Activated CD4-positive, alpha-beta T cell treated with anti-CD3 and anti-CD28 coated beads, Interleukin-2, amount 50 U/mL, for 16 hours (primary cell): ENCODE measurements at places on chromosomes 6 and 20.

GRCh38 chr6:148422085-148422484 is 79.4 kb downstream of the SASH1 start:
- DNase-seq, result no peak

- no peak for DNase-seq
Measured at GRCh38 chr6:170542031-170542719, 10.9 kb downstream of the PSMB1 start.

DNA sequence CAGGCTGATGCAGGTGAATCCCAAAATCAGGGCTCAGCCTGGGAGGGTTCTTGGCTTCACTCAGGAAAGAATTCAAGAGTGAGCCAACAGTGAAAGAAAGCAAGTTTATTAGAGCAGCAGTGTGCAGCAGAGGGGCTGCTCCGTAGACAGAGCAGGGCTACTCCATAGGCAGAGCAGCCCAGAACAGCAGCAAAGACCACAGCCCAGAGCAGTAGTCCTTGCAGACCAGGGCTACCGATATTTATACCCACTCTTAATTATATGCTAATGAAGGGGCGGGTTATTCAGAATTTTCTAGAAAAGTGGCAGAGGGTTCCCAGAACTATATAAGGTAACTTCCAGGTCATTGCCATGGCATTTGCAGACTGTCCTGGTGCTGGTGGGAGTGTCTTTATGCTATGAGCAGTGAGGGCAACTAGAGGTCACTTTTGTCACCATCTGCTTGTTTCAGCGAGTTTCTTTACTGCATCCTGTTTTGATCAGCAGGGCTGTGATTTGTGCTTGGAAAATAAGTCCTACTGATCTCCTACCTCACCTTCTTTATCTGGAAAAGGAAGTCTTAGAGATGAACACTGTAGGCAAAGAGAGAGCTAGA is 39.8 kb upstream of the PTPN1 start:
- DNase-seq, result no peak

GRCh38 chr6:161407581-161407980 is 133.7 kb upstream of the AGPAT4 start:
- no peak for DNase-seq

- no peak for DNase-seq
Measured at GRCh38 chr6:79313254-79313653, 78.8 kb upstream of the HMGN3 start.

GRCh38 chr20:437787-438486 is 24.4 kb downstream of the TBC1D20 start:
- peak; percentile 21 for DNase-seq

DNA sequence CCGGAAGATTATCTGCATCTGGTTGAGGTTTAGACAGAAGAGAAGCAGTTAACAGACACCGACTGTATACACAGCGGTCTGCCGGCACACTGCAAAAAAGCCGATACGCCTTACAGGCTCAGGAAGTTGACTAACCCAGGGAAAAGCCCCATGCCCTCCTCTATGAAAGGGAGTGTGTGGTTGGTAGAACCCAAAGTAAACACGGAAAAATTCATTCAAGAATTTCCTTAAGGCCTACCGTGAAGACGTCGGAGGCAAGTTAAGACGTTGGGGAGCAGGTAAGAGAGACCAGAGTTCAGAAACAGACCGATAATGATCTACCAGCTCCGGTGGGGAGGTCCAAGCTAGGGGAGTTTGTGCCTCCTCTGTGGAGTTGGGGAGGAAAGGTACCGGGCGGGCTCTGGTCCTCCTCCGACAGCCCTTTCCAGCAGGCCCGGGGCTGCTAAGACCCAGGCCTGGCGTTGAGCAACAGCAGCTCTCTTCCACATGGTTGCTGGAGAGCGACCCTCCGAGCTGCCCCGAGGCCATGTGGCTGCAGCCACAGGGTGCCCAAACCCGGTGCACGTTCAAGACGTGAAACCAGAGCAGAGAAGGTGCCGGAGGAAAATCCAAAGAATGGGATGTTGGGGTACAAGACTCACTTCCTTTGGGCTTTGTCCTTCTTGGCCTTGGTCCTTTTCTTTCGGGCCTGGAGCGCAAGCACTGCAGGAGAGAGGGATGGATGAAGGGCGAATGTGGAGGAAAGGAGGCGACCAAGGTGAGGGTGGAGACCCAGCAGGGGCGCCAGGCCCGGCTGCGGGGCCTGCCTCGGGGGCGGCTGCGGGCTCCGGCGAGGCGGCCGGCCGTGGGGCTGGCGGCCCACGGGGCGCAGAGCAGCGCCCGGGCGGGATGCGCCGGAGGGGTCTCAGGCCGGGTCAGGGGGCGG is 809 bp downstream of the SRPK1 start:
- DNase-seq, result peak; percentile 79

- no peak for DNase-seq
Measured at GRCh38 chr6:131067521-131067920, 4.5 kb upstream of the EPB41L2 start.

- no peak for DNase-seq
Measured at GRCh38 chr6:33838983-33839382, 35.2 kb upstream of the MLN start.

- DNase-seq, result no peak
Measured at GRCh38 chr20:63697868-63698545, 1.6 kb downstream of the TNFRSF6B start.

DNA sequence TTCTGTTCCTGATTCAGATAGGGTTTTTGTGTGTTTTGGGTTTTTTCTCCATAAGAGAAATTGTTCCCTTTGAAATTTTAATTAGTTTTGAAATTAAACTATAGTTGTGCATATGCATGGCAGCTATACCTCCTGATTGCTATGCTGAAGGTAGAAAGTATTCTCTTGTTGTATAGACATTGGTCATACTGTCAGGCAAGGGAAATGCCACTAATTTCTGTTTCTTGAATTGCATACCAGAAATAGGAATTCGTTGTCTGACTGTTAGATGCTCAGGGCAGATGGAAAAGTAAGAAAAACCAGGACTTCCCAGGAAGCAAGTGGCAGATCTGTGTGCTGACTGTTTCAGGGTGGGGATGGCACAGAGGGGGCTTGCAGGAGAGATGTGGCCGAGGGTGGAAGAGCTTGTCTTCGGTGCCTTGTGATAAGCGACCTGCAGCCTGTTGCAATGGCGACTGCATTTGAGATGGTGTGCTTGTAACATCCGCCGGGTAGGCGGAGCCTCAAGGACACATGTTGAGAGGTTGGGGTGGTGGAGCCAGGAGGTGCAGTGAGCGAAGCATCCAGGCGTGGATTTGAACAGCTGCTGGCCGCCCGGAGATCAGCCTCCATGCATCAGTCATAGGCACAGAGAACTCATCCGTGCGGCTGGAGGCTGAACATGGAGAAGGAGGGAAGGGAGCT is 42.8 kb downstream of the RREB1 start:
- no peak for DNase-seq

- DNase-seq, result peak; percentile 62
Measured at GRCh38 chr6:129749749-129750120, 39.8 kb upstream of the ARHGAP18 start.

DNA sequence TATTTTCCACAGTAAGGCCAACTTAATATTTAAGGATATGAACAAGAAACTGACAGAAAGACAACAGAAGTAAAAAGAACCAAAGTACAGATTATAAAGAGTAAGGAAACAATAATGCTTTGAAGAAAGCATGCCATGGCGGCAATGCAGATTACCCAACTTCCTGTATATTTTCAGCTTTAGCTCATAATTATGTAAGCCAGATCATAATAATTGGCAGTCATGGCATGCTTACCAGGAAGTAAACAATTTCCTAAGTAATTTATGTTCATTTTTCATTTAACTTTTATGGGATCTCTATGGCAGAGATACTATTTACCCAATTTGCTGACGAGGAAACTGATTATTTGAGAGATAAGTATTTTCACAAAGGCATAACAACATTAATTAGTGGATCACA is 988.7 kb downstream of the HACE1 start:
- DNase-seq, result no peak

- no peak for DNase-seq
Measured at GRCh38 chr6:111105578-111105977, 18.3 kb downstream of the SLC16A10 start.

GRCh38 chr6:33168639-33169038 is 23.6 kb downstream of the COL11A2 start:
- no peak for DNase-seq

GRCh38 chr20:55936209-55936595 is 69.1 kb downstream of the CBLN4 start:
- no peak for DNase-seq

DNA sequence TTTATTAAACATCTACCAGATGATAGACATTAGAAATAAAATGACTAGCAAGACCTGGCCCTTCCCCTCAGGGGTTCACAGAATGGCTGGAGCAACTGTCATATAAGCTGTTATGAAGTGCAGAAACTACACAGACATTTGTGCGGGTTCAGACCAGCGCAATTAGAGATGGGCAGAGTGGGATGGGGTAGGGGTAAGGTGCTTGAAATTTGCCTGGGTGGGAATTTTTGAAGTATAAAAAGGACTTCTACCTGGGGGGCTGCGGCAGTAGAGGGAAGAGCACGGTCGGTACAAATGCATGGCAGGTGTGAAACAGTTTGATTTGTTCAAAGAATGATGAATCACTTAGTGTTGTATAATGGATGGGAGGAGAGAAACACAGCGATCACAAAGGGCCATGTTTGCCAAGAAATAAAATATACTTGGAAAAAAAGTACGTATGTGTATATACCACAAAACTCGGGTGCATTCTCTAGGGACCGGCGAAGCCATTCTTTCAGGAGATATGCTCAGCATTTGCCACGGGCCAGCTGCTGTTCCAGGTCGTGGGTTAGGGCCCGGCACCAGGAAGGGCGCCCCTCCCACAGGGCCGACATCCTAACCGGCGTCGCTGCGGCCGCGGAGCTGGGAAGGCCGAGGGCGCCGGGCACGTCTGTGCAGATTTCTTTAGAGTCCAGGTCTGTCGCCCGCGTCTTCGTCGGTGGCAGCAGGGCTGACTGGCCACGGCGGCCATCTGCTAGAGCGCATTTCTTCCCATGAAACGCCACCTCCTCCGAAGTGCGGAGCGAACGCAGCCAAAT is 809 bp upstream of the NOL7 start:
- no peak for DNase-seq

DNA sequence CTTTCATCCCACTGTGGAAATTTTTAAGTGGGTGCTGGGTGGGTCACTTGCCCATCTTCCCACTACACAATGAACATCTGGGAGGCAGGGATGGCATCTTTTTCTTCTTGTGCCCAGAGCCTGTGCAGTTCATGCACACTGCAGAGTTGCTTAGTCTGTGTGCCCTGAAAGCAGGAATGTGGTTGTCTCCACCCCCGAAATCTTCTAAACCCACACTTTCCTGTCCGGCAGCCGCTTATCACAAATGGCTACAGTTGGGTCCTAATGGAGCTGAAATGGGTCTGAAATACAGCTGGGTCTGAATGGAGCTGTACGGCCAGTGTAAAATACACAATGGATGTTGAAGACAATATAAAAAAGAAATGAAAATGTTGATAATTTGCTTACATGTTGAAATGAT is 112.1 kb upstream of the PMEPA1 start:
- no peak for DNase-seq

DNA sequence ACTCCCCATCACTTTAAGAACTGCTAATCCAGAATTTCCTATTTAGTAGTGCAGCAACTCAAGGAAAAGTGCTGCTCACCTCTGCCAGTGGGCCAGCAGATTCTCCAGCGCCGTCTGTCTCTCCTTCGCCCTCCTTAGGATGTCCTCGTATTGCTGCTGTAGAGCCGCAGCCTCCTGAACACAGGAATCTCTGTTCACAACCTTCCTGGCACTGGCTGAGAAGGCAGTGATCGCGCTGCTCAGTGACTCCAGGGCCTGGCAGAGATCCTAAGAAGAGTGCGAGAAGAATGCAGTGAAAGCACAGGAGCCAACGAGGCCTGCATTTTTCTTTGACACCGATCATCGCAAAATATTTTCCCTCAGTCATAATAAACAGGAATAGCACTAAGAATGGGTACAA is 209.0 kb downstream of the SYNE1 start:
- DNase-seq, result no peak

GRCh38 chr6:7479801-7480266 is 61.6 kb upstream of the DSP start:
- DNase-seq, result no peak

- DNase-seq, result no peak
Measured at GRCh38 chr20:32727683-32728082, 15.6 kb downstream of the COMMD7 start.

DNA sequence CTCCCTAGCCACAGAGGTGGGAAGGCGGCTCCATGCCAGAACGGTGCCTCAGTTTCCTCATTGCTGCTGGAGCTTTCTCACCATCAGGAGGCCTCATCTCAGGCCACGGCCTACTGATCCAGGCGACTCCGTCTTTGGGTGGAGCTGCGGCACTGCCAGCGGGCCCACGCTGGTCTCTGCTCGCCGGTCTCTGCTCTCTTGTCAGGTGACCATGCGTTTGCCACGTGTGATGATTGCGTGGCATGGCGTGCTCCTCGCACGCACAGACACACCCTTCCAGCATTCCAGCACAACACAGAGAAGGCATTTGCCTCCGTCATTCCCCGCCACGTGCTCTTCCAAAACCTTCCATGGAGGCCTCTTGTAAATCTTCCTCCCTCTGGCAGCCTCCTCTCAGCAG is 271.1 kb downstream of the CDH4 start:
- no peak for DNase-seq

GRCh38 chr6:31922942-31923341 is 4.6 kb upstream of the C2 start:
- no peak for DNase-seq

DNA sequence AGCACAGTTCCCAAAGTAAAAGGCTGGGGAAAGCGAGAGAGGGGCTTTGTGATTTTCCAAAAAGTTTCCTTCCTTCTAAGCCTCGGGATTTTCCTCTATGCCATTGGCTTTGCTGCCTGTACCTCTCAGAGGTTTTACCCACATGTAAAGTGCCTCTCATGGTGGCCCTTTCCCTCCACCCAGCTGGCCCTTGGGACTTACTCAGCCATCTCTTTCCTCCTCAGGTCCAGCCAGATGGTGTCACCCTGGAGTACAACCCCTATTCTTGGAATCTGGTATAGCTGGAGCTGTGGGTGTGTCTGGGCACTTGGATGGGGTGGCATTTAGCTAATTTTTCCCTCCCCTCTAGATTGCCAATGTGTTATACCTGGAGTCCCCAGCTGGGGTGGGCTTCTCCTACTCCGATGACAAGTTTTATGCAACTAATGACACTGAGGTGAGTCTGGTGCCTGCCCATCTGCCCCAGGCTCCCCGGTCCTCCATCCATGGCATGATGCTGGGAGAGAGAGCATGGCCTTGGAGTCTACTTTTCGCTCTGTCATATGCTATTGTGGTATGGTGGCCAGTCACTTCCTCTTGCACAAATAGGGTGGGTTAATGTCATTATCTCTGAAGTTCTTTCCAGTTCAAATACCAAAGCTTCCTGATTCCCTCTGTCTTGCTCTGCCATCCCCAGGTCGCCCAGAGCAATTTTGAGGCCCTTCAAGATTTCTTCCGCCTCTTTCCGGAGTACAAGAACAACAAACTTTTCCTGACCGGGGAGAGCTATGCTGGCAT is 1.1 kb downstream of the CTSA start:
- no peak for DNase-seq

DNA sequence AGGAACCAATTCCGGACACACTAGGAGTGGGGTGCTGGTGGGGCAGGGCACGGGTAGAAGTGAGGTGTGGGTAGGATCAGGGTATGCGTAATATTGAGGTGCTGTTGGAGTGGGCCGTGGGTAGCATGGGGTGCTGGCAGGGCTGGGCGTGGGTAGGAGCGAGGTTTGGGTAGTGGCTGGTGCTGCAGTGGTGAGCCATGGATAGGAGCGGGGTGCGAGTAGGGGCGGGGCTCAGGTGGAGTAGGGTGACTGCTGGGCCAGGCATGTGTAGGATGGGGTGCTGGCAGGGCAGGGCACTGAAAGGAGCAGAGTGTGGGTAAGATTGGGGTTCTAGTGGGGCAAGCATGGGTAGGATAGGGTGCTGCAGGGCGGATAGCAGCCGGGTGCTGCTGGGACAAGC is 114.2 kb upstream of the DUSP22 start:
- DNase-seq, result no peak
